Esophagus muscularis mucosa (tissue), 4 donors: ENCODE measurements at places on chromosomes 2 and 18. TPM values are rescaled to one million over a fixed set of nuclear protein-coding genes. Genes with fewer than 3 reads are reported as not detected.

The SERPINB4 gene
- not detected for total RNA-seq

The SPC25 gene
- total RNA-seq: 0.23 TPM

The AOX1 gene
- 54.0 TPM for total RNA-seq

The NUP35 gene
- 10.3 TPM for total RNA-seq

GRCh38 chr2:37335604-37336003 lies 8.8 kb upstream of the QPCT start:
- H3K36me3 ChIP-seq: no peaks in the 10 kb centered on the region
- H3K4me1 ChIP-seq: no peaks in the 10 kb centered on the region
- H3K27ac ChIP-seq: no peak overlapping the region
- H3K4me3 ChIP-seq: no peak overlapping the region
- H3K27me3 ChIP-seq: no peaks in the 10 kb centered on the region
- DNase-seq: no peak

DNA sequence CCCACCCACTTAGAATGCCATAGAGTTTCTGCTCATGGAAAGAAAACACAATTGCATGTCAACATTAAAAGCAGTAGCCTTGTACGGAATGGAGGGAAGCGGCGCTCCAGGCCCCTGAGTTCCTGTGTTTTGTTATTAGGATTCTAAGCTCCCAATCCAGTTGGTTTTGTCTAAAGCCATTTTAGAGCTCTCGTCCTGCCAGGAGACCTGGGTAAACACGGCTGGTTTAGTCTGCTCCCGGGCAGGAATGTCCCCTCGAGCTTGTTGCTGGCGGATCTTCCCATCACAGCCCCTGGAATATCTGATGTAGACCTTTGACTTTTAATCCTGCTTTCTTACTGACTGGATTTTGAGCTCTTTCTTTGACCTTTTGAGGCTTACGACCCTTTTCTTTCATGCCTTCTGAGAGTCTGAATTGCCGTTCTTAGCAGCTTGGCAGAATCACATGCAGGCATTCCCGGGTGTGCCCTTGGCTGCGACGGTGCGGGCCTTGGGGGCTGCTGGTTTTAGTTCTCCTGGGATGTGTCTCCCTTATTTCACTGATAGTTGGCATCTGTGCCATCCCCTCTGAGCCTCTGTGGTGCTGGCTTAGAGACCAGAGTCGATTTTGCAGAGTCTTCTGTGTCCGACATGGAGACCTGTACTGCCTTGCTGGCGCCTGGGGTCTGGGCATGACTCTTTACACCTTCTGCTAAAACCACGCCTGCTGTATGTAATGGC lies 25.4 kb downstream of the GREB1 start:
- peaks cover 12% of the 10 kb centered on the region for H3K27me3 ChIP-seq
- H3K4me3 ChIP-seq: no peak overlapping the region

- no peak overlapping the region for H3K4me3 ChIP-seq
- DNase-seq: no peak
- no peak overlapping the region for H3K27ac ChIP-seq
Observed at GRCh38 chr2:59237311-59237710, 996.2 kb upstream of the FANCL start.

- no peak for DNase-seq
- H3K36me3 ChIP-seq: no peaks in the 10 kb centered on the region
- H3K27me3 ChIP-seq: no peaks in the 10 kb centered on the region
- H3K4me1 ChIP-seq: peaks cover 53% of the 10 kb centered on the region
Observed at GRCh38 chr2:68190991-68191731, 33.5 kb downstream of the PNO1 start.

- H3K27ac ChIP-seq: no peak overlapping the region
- no peaks in the 10 kb centered on the region for H3K4me1 ChIP-seq
- no peaks in the 10 kb centered on the region for H3K27me3 ChIP-seq
- H3K4me3 ChIP-seq: no peak overlapping the region
- no peaks in the 10 kb centered on the region for H3K36me3 ChIP-seq
Observed at GRCh38 chr2:233928594-233929351, 11.6 kb downstream of the TRPM8 start.

DNA sequence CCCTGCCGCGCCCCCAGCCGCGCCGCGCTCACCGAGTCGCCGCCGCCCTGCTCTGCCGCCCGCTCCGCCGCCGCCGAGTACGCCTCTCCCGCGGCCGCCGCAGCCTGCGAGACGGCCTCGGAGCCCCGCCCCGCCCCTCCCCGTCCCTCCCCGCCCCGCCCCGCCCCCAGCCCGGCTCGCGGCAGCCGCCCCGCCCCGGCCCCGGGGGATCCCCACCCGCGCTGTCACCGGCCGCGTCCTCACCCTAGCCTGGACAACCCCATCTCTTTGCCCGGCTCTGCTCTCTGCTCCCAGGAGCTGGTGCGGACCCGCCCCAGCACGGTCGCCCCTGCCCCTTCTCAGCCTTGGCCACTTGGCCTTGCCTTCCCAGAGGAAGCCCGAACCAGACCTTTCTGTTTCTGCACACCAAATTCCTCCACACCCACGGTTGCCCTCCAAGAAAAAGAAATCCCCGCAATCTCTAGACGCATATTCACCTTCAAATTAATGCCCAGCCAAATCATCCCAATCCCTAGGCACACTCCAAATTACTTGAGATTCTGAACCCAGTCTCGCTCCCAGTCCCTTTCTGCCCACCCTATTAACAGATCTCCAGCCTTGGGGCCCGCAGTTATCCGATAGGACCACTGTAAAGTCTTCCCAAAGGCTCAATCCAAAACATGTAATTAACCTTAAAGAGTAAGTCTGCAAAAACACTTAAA lies at the start of gene CYRIA:
Gene CYRIA (minus strand): TSS at position 87 of the 701 bp plus-strand sequence. CDS start 77,715 bp downstream, outside the sequence.
- DNase-seq: peak; percentile 91
- H3K36me3 ChIP-seq: no peaks in the 10 kb centered on the region

DNA sequence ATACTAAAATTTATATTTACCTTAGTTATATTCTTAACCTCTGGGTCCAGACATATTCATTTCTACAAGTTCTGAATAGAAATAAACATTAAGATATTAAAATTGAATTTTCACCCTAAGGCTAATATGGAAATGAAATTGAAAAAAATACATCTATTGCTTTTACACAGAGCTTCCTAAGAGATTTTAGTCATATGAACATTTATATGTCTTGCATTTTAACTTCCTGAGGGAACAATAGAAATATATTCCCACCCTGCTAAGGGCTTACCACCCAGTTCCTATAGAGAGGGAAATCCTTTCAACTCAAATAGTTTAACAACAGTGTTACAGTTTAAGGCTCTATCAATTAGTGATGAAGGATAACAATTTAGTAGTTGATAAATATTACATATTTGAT lies 60.5 kb downstream of the SOCS6 start:
- peaks cover 29% of the 10 kb centered on the region for H3K36me3 ChIP-seq
- DNase-seq: no peak
- no peaks in the 10 kb centered on the region for H3K27me3 ChIP-seq
- H3K4me3 ChIP-seq: no peak overlapping the region

DNA sequence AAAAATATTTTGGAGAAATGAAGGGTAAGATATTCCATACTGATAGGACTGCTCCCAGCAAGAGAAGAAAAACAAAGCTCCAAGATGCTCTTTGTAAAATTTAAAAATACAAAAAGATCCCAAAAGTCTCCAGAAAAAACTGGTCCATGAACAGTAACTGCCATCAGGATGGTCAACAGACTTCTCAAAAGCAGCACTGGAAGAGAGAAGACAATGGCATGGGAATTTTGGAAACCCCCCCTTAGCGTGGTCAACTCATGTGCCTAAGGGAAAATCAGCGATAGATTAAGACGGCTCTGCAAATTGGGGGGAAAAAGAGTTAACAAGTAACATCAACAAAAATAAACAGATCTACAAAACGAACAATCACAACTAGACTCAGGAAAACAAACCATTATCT lies 23.6 kb downstream of the B4GALT6 start:
- H3K27me3 ChIP-seq: no peaks in the 10 kb centered on the region
- DNase-seq: no peak
- no peak overlapping the region for H3K4me3 ChIP-seq
- no peak overlapping the region for H3K27ac ChIP-seq

- peaks cover 31% of the 10 kb centered on the region for H3K4me1 ChIP-seq
- H3K27me3 ChIP-seq: no peaks in the 10 kb centered on the region
- H3K27ac ChIP-seq: peak overlapping the region; percentile 31
- no peak overlapping the region for H3K4me3 ChIP-seq
- H3K36me3 ChIP-seq: no peaks in the 10 kb centered on the region
- DNase-seq: no peak
Observed at GRCh38 chr2:47269316-47270232, 114.5 kb upstream of the STPG4 start.

GRCh38 chr2:240930631-240931318 lies 24.6 kb downstream of the CROCC2 start:
- H3K27me3 ChIP-seq: no peaks in the 10 kb centered on the region
- DNase-seq: no peak
- no peak overlapping the region for H3K27ac ChIP-seq
- H3K36me3 ChIP-seq: no peaks in the 10 kb centered on the region
- H3K4me1 ChIP-seq: peaks cover 9% of the 10 kb centered on the region

GRCh38 chr2:33448220-33448899 lies 28.1 kb upstream of the RASGRP3 start:
- H3K27ac ChIP-seq: no peak overlapping the region
- H3K4me1 ChIP-seq: peaks cover 1% of the 10 kb centered on the region
- H3K4me3 ChIP-seq: no peak overlapping the region
- no peaks in the 10 kb centered on the region for H3K27me3 ChIP-seq
- H3K36me3 ChIP-seq: no peaks in the 10 kb centered on the region
- no peak for DNase-seq

GRCh38 chr2:170523506-170523905 lies 191.6 kb upstream of the SP5 start:
- H3K27ac ChIP-seq: no peak overlapping the region
- no peaks in the 10 kb centered on the region for H3K36me3 ChIP-seq
- no peaks in the 10 kb centered on the region for H3K27me3 ChIP-seq
- DNase-seq: no peak
- H3K4me3 ChIP-seq: no peak overlapping the region

DNA sequence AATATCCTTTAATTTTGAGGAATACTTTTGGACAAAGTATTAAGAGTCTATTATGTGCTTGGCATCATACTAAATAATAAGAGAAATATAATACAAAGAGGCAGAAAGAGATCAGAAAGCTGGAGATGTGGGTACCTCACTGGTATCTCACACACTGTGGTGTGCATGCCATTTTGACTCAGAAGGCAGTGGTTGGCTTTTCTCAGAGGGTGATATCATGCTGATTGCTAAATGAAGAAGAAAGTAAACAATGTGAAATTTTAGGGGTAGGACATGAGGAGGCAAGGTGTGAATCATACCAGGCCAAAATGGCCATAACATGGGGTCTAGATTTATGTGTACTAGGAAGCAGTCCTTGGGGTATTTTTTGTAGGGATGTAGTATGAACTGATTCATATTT lies 16.6 kb upstream of the SPOPL start:
- no peaks in the 10 kb centered on the region for H3K4me1 ChIP-seq
- DNase-seq: no peak
- no peak overlapping the region for H3K27ac ChIP-seq
- no peaks in the 10 kb centered on the region for H3K36me3 ChIP-seq
- H3K4me3 ChIP-seq: no peak overlapping the region

- no peak for DNase-seq
- no peak overlapping the region for H3K27ac ChIP-seq
- H3K4me3 ChIP-seq: no peak overlapping the region
Observed at GRCh38 chr2:170142502-170142901, 35.4 kb upstream of the MYO3B start.

DNA sequence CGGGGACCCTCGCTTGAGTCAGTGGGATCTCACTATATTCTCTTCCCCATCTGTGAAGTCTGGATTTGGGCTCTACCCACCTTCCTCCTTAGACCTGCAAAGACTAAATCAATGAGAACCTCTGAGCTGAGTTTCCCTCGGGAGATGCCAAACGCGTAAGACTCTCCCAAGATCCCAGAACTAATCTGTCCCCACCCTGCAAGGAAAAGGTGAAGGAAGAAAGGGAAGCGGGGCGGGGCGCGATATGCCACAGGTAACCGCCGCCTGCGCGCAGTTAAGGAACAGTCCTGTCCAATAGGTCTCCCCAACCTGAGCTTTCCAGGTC lies 780 bp downstream of the SRD5A2 start:
- no peaks in the 10 kb centered on the region for H3K27me3 ChIP-seq
- DNase-seq: no peak
- no peaks in the 10 kb centered on the region for H3K36me3 ChIP-seq

DNA sequence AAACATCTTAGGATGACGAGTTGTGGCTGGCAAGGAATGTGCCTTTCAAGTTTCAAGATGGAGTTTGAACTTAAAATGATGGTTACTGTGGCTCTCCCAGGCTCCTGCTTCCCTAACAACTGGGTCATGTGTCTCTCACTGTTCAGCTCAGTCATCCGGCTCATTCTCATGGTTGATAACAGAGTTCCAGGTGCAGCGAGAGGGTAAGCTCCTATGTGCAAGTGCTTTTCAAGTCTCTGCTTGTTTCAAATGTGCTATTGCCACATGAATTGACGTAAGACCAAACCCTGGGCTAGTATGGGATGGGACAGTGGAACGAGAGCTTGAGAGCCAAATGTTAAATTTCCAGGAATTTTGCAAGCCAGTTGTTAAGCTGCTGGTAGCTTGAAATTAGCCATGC lies 19.5 kb upstream of the PUM2 start:
- DNase-seq: no peak
- no peaks in the 10 kb centered on the region for H3K4me1 ChIP-seq
- H3K27ac ChIP-seq: no peak overlapping the region
- no peaks in the 10 kb centered on the region for H3K27me3 ChIP-seq

DNA sequence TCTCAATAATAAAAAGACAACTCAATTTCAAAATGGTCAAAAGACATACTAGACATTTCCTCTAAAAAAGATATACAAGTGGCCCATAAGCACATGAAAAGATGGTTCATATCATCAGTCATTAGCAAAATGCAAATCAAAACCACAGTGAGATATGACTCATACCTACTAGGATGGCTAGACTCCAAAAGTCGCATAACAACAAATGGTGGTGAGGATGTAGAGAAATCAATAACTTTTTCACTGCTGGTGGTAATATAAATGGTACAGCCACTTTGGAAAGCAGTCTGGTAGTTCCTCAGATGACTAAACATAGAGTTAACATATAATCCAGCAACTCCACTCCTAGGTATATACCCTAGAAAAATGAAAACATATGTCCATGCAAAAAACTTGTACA lies 242.3 kb upstream of the NOL4 start:
- H3K27ac ChIP-seq: no peak overlapping the region
- H3K4me3 ChIP-seq: no peak overlapping the region
- no peaks in the 10 kb centered on the region for H3K27me3 ChIP-seq
- H3K36me3 ChIP-seq: no peaks in the 10 kb centered on the region
- H3K4me1 ChIP-seq: no peaks in the 10 kb centered on the region
